T1000 (cell line): ENCODE measurements at places on chromosomes 5 and 9.

- DNase-seq = no peak
Observed at GRCh38 chr9:136300016-136300545, 3.8 kb downstream of the CCDC187 start.

- DNase-seq = no peak
Observed at GRCh38 chr9:126436545-126437267, 110.1 kb downstream of the MVB12B start.

GRCh38 chr5:54221135-54221534 is 89.2 kb downstream of the ARL15 start:
- no peak for DNase-seq

- DNase-seq = no peak
Observed at GRCh38 chr5:59760785-59761348, 132.7 kb downstream of the PDE4D start.

DNA sequence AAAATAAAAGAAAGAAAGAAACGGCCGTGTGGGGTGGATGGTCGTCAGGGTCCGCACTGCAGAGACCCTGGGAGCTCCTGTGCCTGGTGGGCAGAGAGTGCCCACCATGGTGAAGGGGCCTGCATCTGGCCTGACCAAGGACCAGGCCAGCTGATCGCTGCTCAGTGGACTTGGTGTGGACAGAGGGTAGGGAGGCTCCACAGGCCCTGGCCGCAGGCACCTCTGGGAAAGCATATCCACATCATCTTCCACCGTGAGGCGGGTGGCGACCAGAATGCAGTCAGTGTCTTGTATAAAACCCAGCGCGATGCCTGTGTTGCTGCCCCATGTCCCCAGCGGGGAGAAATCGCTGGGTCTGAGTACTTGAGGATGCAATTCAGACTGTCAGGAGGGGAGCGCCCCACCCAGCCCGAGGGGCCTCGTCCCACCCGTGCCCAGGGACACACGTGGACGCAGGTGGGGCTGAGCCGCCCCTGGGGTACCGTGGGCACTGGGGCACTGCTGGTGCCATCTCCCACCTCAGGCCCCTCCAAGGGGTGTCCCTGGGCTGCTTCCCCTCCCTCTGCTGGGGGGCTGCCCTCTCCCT is 27.8 kb upstream of the SLC6A19 start:
- DNase-seq = no peak

- no peak for DNase-seq
Observed at GRCh38 chr9:122209451-122209850, 19.3 kb downstream of the LHX6 start.

GRCh38 chr9:129676975-129677374 is 11.5 kb downstream of the PRRX2 start:
- DNase-seq = no peak

DNA sequence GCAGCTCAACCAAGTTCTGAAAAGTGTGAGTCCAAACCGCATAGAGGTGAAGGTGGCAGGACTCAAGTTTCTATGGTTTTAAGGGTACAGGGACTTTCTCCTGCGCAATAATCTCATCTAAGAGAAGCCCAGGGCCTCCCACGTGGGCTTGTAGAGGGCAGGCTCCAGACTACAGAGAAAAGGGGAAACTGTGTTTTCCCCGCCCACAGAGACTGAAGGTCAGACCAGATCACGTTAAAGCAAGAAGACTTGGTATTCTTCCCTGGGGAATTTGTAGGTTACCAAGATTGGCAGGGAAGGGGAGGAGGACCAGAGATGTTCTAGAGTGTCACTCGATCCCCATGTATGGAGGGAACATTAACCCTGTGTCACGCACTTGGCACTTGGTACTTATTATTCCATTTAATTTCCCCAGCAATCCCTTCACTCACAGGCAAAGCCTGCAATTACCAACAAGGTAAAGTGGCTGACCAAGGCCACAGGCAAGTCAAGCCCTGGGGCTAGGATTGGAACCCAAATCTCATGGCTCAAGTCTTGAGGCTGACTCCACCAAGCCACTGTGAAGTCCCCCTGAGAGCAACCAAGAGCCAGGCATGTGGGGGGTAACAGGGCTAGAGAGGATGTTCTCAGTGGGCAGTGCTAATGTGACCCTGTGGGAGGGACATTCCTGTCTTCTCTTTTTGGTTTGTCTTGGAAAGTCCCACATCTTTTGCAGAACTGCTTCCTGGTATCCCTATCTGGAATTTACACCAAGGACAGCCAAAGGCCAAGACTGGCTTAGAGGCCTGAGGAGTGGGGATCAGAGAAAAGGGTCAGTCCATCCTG is 18.3 kb upstream of the NEK6 start:
- no peak for DNase-seq

DNA sequence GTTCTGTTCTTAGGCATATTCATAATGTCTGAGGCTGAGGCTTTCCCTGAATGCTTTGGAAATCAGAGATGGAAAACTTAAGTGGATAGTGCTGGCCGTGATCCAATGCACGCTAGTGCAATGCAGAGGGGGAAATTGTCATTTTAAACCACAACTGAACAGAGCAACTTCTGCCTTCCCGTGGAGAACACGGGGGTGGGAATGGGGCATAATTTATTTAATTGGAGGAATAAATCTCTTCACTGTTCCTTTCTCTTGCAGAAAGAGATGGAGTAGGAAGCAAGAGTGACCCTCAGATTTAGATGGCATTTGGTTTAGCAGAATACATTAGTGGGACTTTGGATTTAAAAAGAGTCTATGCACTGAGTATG is 22.9 kb upstream of the NREP start:
- DNase-seq = no peak

DNA sequence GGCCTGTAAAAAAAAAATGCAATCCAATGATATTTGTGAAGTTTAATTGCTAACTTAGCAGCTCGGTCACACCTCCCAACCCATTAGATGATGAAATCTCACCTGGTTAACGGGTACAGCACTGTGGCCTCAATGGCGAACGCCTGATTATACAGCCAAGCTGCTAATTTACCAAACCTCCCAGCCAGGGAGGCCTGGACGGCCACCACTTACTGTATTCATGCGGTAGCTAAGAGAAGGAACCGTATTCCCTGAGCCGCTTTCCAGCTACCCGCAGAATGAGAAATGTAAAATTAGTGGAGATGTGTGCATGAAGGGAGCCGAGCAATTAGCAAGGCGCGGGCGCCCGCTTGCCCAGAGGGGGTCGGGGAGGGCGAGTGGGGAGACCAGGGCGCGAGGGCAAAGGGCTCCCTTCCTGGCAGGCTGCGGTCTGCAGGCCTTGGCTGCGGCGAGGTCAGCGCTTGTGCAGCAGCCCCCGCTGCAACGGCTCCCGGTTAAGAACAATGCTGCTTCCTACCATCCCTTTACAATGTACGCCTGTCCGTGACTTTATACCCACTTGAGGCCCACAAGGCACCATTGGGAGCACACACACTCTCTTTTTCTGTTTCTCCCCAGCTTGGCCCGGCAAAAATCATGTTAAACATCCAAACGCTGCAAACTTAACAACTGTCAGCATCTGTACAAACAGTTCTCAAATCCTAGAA is 70.4 kb upstream of the TBCA start:
- DNase-seq = no peak

GRCh38 chr5:35922468-35922867 is 16.0 kb downstream of the CAPSL start:
- DNase-seq = no peak

DNA sequence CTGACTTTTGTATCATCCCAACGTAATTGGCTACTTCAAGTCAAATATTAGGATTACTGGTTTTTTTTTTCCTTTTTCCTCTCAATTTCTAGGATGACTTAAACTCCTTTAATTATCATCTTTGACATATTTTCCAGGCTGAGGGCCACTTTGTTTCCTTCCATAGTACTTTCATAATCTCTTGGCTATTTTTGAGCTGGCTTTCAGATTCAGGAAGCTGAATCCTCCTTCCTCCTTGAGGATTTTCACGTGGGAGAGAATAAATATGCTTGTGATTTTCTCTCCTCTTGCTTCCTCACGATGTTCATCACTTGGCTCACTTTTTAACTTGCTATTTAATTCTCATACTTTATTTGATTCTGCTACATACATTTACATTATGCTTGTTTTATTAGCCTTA is 88.1 kb downstream of the ITGA1 start:
- no peak for DNase-seq

- no peak for DNase-seq
Observed at GRCh38 chr5:34599471-34600117, 56.5 kb upstream of the RAI14 start.

- DNase-seq = no peak
Observed at GRCh38 chr9:121222524-121223171, 21.0 kb upstream of the RAB14 start.

DNA sequence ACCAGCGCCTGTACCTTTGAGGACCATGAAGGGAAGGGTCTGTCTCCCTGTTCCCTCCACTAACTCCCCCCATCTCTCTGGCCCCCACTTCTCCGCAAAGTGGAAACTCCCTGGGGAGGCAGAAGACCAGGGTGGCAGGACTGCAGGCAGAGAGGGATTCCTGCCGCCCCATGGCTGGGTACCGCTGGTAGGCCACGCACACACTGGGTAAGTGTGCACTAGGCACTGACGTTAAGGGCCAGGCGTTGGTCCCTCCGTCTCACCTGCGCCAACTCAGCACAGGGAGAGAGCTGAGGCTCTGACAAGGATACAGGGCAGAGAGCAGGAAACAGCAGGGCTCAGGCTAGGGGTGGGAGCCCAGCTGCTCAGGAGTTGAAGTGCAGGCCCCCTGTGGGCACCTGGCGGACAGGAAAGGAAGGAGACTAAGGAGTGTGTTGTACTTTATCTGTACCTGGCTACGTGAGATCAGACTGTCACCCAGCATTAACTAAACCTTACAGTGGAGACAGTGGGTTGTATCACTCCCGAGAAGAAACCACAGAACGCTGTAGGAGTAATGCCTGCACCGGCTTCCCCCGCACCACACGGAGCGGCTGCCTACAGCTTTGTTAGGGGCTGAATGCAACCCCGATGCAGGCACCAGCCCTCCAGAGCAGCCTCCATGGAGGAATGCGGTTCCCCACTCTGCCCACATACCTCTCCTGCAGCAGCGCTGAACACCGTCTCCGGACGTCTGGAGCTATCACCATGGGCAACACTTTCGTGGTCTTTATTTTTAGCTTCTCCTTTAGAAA is 34.2 kb upstream of the CLPTM1L start:
- no peak for DNase-seq
